ENCODE measurements at places on chromosomes 7 and 10.

DNA sequence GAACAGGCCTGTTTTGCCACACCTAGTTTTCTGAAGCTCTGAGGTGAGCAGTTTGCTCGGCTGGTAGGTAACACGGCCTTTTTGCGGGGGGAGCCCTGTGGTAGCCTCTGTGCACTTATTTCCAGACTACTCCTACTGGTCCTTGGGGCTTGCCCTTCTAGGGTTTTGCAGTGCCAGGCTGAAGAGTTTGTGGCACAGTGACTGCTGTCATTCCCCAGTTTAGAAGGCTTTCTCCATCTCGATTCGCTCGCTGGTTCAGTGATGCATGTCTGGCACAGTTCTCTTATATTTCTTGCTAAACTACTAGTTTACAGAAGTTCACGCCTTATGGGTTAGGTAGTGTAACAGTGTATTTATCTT is 711 bp downstream of the KIF20B start:
- DNase-seq, result peak; percentile 6

- DNase-seq, result no peak
Observed at GRCh38 chr7:35253460-35253709, 515 bp downstream of the TBX20 start.

DNA sequence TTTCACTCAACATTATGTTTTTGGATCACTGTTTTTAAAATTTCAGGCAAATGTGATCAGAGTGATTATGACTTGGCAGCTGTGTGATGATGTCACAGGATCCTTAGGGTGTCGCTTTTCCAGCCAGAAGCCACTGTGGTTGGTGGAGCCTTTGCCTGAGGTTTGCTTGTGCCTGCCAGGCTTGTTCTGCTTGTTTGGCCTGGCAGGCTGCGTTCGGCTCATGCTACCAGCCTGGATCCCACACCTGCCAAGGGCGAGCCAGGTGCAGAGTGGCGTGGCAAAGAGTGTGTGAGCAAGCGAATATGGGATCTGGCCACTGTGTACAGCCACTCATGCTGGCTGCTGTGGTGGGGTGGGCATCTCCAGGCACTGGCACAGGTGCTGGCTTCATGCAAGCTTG is 55.7 kb downstream of the ADK start:
- no peak for DNase-seq

DNA sequence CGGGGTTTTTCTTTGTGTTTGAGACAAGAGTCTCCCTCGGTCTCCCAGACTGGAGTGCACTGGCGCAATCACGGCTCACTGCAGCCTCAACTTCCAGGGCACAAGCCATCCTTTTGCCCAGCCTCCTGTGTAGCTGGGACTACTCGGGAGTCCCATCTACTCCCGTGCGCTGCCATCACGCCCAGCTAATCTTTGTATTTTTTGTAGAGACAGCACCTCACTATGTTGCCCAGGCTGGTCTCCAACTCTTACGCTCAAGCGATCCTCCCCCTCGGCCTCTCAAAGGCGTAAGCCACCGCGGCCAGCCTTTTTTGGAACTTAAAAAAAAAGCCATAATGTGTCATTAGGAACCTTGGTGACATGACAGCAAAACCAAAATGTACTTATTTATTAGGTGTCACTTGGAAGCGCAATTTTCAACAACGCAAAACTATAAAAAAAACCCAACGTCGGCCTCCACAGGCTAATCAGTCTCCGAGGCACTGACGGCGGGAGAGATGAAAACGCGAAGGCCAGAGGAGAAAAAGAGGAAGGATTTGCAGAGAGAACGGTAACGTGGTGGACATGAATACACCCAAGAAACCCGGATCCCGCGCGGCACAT is 911 bp upstream of the HNRNPH3 start:
- DNase-seq, result no peak

- no peak for DNase-seq
Observed at GRCh38 chr7:13751766-13752165, 237.7 kb downstream of the ETV1 start.

GRCh38 chr10:103890194-103890658 is 27.8 kb downstream of the STN1 start:
- DNase-seq, result peak; percentile 59

- no peak for DNase-seq
Observed at GRCh38 chr10:79427965-79428364, 17.5 kb downstream of the ZCCHC24 start.

- DNase-seq, result no peak
Observed at GRCh38 chr7:84900215-84900614, 286.6 kb downstream of the SEMA3D start.

DNA sequence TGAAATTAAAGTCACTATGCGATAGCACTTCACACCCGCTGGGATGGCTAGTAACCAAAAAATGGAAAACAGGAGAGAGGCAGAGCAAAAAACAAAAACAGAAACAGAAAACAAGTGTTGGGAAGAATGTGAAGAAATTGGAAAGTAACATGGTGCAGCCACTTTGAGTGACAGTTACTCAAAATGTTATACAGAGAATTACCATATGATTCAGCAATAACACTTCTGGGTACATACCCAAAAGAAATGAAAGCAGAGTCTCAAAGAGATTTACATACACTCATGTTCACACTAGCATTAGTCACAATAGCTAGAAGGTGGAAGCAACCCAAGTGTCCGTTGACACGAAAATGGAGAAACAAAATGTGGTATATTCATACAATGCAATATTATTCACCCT is 88.6 kb upstream of the KCNIP2 start:
- peak; percentile 81 for DNase-seq
